ENCODE measurements at places on chromosomes 6 and 20.

- no peak for DNase-seq
Observed at GRCh38 chr20:2289475-2289874, 6.3 kb upstream of the TGM3 start.

DNA sequence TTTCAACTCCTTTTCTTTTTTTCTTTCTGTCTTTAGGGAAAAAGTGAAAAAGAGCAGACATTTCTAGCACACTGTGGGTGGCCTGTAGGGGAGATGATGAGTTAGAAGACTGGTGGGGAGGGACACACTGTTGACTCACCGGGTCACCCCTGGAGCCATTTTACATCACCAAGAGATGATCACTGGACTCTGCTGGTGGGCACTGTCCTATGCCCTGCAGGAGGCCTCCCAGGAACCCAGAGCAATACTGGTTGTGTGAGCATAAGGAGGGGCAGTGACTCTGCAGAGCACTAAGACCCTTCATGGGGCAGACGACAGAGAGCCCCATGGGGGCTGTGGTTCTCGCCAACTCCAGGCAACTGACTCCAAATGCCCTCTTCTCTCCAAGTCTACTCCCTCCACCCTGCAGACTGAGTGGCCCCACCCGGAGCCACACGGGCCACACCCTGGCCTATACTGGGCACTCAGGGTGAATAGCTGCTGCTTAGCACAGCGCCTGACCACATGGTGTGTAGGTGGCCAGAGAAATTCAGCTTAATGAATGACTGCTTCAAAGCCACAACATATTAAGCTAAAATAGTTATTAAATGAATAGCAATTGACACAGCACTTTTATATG is 177.5 kb downstream of the CDC5L start:
- peak; percentile 17 for DNase-seq

GRCh38 chr6:143901885-143902750 is 37.8 kb downstream of the ZC2HC1B start:
- no peak for DNase-seq

GRCh38 chr6:43284991-43285781 is 12.9 kb upstream of the SLC22A7 start:
- DNase-seq = no peak

DNA sequence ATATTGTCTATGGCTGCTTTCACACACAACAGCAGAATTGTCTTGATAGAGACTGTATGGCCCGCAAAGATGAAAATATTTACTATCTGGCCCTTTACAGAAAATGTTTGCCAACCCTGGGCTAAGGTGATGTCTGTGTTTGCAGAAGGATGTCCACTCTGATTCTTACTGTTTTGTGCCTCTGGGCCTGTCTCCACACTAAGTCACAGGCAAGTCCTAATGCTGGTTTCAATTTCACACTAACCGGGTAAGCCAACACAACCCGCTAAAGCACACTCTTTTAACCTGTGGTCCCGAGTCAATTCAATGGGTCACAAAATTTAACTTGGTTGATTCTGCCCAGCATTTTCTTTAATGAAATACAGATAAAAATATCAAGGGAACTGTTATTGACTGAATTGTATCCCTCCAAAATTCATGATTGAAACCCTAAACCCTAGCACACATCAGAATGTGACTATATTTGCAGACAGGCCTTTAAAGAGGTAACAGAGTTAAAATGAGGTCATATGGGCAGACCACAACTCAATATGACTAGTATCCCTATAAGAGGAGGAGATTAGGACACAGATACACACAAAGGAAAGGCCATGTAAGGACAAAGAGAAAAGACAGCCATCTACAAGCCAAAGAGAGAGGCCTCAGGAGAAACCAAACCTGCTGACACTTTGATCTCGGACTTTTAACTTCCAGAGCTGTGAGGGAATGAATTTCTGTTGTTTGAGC is 78.4 kb downstream of the FYN start:
- DNase-seq = no peak

DNA sequence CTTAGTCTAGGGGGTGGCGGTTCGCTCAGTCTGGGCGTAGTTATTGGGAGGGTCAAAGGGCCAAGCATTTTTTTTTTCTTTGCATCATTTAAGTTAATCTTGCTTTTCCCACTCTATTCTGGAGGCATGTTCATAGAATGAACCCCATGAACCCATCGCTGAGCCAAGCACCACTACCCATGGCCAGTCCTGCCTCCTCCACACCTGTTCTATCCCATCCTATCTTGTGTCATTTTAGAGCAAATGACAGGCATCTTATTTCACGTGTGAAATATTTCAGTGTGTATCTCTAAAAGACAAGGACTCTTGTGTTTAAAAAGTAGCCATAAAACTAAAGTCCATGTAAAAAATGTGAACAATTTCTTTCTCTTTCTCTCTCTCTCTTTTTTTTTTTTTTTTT is 13.9 kb downstream of the SRC start:
- DNase-seq = no peak

DNA sequence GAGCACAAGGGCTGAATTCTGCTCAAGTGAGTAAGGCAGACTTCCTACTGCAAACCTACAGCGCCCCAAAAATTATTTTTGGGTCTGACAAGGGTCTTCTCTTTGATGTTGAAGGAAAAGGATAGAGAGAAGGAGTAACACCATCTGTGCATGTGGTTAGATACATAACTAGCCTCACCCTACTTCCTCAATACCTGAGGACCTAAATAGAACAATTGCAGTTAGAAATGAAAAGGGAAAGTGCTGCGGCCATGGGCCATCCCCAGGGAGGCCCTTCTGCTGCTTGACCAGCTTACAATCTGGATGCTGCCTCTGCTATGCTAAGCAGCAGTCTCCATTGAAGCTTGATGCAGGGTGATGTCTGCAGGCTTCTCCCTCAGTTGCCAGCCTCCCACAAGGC is 63.2 kb upstream of the ARMH2 start:
- DNase-seq = no peak

- DNase-seq = no peak
Observed at GRCh38 chr6:9062596-9062995, 627.3 kb upstream of the SLC35B3 start.

GRCh38 chr6:112576423-112576822 is 229.3 kb downstream of the RFPL4B start:
- no peak for DNase-seq

GRCh38 chr6:22334778-22335177 is 37.9 kb upstream of the PRL start:
- DNase-seq = no peak

DNA sequence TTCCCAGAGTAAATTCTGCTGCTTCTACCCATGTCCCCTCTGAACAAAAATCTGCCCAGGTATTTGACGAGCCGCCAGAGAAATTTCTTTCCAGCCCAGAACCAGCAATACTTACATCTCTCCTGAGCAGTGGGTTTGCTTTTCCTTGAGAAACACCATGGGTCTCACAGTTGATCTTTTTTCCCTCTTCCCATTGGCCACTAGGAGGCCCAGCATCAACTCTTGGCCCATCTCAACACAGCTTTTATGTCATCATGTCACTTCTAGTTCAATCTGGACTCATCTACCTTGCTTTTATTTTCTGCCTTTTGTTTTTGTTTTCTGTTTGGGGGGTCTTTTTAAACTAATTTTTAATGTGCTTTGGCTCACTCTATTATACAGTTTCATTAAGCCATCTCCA is 18.8 kb downstream of the MAFB start:
- DNase-seq = no peak

- DNase-seq = no peak
Observed at GRCh38 chr20:63225082-63225454, 9.1 kb upstream of the YTHDF1 start.

DNA sequence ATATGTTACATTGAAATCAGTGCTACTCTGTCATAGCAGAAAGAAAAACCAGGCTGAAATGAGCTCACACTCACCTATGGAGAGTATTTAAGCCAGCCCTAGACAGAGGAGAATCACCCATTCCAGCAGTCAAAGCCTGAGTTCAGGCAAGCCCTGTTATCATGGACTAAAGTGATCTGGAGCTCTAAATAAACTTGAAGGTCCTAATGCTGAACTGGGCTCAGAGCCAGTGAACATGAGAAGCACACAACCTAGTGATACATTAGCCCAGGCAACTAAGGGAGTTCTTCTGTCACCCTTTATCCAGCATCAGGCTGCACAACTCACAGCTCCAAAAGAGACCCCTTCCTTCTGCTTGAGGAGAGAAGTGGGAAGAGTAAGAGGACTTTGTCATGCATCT is 425.0 kb downstream of the COL12A1 start:
- no peak for DNase-seq
